Adrenal gland (tissue), 19 donors: ENCODE measurements at places on chromosomes 7 and 10.

GRCh38 chr10:21212912-21213311 lies 312.6 kb downstream of the SKIDA1 start:
- DNase-seq: no peak

- no peak for DNase-seq
These were observed 179.5 kb upstream of the YAE1 start for GRCh38 chr7:39386718-39387117.

DNA sequence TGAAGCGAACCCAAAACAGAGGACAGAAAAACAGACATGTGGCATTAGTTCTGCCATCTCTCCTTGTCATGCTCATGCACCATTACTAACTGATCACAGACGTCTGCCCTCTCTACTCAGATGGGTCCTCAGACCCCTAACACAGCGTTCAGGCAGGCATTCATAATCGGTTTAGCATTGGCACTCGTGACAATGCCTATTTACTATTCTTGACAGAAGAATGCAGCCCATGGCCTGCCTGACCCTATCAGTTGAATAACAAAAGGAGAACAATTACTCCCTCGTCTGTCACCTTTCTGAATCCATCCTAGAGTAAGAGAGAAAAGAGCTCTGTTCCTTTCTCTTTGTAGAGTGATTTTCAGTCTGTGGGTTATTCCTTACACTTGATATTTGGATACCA lies 194.6 kb upstream of the PHYHIPL start:
- no peak for DNase-seq

DNA sequence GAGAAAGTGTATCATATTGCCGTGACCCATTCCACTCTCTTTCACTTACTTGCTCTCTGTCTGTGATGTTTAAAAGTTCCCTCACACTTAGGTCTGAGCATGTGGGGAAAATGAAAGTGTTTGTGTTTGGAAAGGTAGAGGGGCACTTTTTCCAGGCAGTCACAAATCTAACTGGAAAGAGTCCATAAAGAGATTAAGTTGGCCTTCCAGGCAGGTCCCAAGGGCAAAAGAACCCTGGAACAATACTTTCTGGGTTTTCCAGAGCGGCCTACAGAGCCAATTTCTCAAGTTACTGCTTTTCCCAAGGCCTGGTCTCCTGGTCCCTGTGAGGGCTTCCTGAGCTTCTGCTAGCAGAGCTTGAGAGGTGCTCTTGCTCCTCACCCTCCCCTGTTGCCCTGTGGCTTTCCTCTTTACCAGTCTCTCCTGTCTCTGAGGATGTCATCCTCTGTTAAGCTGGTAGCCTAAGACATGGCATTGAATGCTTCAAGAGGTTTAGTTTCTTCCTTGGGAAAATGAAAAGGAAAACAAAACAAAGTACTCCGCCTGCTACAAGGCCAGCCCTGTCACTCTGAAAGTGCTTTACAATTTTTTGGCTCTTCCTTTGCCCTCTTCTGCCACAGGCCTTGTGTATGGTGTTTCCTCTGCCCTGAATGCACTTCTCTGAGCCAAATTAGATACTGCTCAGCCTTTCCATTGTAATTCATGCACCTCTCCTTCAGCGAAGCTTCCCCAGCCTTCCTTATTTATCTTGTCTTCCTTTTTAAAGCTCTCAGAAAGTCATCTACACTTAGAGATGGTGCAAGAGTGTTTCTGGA lies 20.1 kb downstream of the TES start:
- no peak for DNase-seq

DNA sequence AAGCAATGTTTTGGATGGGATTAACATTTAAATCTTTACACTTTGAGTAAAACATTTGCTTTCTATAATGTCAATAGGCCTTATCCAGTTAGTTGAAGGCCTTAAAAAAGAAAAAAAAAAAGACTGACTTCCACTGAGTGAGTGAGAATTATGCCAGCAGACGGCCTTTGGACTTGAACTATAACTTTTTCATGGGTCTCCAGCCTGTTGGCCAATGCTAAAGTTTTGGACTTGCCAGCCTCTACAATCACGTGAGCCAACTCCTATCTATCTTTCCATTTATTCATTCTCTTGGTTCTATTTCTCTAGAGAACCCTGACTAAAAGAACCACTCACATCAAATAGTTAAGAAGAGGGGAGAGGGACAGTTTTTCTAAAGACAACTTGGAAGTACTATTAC lies 2.8 kb upstream of the FAS start:
- no peak for DNase-seq

DNA sequence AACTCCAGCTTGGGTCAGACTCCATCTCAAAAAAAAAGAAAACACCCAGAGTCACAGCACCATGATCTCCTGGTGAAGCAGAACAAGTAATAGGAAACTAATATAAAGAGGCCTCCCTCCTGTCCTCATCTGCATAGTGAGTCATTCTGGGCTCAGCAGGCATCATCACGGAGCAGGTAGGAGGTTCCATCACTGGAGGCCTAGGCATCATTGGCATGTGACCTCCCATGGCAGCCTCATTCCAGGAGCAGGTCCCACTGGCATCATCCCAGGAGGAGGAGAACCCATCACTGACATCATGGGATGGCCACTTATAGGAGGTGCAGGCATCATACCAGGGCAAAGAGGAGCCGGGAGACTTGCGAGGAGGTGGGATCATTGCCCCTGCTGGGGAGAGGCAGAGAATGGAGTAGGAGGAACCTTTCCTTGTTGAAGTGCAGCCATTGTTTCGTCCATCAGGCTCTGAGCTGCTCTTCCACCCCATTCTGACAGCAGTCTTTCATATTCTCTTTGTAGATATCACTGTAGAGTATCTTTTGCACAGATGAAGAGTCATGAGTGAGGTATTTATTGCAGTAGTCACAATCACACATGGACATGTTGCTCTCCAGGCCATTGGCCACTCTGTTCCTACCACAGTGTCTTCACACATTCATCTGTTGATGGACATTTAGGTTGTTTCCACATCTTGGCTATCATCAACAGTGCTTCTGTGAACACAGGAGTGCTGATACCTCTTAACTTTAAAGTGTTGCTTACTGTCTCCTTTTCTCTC lies 73.8 kb downstream of the OSBPL3 start:
- DNase-seq: no peak

- no peak for DNase-seq
These were observed 132.3 kb downstream of the PLXNA4 start for GRCh38 chr7:132443761-132444520.

DNA sequence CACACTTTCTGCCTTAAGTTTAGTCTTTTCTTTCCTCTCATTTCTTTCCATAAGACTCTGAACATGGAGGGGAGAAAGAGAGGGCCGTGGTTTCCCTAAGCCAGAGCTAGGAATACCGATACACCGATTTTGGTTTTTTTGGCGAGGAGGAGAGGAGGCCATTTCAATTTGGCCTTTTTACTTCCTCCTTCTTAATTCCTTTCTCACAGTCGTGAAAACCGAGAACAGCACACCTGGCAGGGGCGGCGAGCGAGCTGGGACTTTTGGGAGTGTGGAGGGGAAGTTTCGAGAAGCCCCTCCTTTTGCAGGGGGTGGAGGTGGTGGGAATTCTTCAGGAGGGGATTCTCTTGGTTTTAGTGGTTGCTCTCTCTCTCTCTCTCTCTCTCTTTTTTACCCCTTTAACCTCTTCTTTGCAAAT lies 6.2 kb downstream of the GATA3 start:
- no peak for DNase-seq

- no peak for DNase-seq
These were observed 86.3 kb downstream of the PTPRE start for GRCh38 chr10:127993056-127993690.

- DNase-seq: peak; percentile 97
These were observed 830 bp upstream of the ZNF438 start for GRCh38 chr10:31032258-31033132.

- DNase-seq: no peak
These were observed 324.7 kb upstream of the NPVF start for GRCh38 chr7:25552998-25553397.

DNA sequence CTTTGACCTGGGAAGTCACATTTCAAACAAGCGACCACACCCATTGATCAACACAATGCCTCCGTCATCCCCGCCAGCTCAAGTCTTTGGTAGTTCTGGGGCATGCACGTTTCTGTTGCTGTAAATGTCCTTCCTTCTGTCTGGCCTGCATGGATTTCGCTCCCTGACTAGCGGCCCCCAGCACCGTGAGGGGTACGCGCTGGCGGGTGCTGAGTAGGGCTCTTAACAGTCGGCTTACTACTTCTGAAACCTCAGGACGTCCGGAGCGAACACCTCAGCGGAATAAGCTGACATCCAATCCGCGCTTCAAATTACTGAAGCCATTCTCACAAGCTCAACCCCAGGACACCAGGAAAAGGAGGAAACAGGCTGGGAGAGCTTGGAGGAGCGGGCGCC lies 505 bp downstream of the NUDCD3 start:
- DNase-seq: peak; percentile 24

DNA sequence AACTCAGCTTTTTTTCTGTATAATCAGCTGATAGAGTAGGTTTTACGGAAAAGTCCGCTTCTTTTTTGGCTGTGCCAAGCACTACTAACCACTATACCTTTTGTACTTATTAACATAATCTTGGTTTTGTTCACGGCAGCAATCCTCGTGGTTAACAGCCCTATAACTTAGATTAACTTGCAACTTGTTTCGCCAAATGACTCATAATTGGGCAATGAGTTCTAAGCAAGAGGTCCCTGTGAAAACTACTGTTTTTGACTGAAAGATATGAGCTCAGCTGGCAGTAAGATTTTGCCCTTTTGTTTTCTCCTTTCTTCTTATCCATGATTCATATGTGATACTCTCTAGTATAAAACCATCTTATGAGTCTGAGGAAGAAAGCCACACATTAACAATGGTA lies 345.0 kb upstream of the PCDH15 start:
- no peak for DNase-seq

GRCh38 chr7:113202284-113202683 lies 83.9 kb upstream of the SMIM30 start:
- no peak for DNase-seq

DNA sequence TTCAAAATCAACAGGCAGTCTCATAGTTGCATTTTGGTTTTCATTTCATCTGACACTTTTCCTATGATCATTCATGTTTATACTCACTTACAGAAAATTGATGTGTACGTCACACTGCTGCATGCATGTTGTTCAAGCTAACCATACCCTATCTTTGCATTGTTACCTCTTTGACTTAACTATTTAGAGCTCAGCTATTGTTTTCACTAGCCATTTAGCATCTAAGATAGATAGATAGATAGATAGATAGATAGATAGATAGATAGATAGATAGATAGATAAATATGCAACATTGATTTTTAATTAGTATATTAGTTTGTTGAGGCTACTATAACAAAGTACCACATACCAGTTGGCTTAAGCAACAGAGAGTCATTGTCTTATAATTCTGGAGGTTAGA lies 649.5 kb upstream of the KCND2 start:
- no peak for DNase-seq

- no peak for DNase-seq
These were observed 19.7 kb downstream of the TRUB1 start for GRCh38 chr10:114957673-114958072.

GRCh38 chr10:129440247-129440646 lies 26.8 kb upstream of the MGMT start:
- no peak for DNase-seq

- no peak for DNase-seq
These were observed 92.8 kb upstream of the TMEM168 start for GRCh38 chr7:112882991-112883390.

DNA sequence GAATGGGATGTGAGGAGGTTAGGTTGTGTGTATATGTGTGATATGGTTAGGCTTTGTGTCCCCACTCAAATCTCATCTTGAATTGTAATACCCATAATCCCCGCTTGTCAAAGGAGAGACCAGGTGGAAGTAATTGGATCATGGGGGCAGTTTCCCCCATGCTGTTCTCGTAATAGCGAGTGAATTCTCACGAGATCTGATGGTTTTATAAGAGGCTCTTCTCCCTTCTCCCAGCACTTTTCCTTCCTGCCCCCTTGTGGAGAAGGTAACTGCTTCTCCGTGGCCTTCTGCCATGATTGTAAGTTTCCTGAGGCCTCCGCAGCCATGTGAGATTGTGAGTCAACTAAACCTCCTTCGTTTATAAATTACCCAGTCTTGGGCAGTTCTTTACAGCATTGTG lies 47.3 kb downstream of the NPVF start:
- no peak for DNase-seq

- DNase-seq: no peak
These were observed 91.3 kb upstream of the TMEM229A start for GRCh38 chr7:124124201-124124600.

DNA sequence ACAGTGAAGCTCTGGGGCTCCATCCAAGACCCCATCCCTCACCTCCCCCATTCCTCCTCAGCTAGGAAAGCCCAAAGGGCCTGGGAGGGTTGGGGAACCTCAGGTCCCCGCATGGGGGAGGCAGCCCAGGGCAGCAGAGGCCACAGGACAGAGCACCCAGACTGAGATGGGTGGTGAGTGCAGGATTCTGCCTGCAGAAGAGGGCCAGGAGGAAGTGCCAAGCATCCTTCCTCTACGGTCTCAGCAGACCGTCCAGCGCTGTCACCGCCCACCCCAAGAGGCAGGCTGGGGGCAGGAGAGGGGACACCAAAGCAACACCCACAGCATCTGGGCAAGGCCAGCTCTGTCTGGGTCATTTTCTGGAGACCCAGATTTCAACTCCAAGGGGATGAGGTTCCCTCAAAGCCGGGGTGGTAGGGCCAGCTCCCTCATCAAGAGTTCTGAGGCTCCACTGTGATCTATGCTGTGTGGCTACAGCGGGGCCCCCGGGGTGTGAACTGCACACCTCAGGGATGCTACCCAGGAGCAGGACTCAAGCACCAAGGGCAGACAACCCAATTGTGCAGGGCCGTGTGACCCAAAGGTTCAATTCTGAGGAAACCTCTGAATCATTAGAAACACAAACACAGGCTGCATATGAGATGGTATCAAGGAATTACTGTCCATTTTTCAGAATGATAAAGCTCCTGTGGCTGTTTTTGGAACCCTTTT lies 46.8 kb downstream of the CAMK2B start:
- peak; percentile 11 for DNase-seq
